ENCODE measurements at places on chromosomes 5 and 9. TPM values are rescaled to one million over a fixed set of nuclear protein-coding genes. Genes with fewer than 3 reads are reported as not detected.

DNA sequence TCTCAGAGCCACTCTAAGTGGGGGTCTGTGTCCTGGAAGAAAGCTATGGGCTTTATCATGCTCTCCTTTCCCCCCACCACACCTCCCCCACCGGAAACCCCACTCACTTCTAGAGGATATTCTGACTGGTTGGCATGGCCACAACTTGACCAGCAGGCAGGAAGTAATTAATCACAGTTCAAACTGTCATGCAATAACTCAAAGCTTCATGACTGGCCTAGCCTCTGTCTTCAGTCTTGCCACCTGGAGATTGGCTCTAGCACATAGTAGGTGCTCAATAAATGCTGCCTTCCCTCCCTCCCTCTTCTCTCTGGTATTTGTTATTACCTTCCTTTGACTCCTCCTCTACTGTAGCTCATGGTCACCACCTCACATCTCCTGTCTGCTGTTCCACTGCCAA, 124.7 kb downstream of the GABBR2 start:
- DNase-seq = no peak

DNA sequence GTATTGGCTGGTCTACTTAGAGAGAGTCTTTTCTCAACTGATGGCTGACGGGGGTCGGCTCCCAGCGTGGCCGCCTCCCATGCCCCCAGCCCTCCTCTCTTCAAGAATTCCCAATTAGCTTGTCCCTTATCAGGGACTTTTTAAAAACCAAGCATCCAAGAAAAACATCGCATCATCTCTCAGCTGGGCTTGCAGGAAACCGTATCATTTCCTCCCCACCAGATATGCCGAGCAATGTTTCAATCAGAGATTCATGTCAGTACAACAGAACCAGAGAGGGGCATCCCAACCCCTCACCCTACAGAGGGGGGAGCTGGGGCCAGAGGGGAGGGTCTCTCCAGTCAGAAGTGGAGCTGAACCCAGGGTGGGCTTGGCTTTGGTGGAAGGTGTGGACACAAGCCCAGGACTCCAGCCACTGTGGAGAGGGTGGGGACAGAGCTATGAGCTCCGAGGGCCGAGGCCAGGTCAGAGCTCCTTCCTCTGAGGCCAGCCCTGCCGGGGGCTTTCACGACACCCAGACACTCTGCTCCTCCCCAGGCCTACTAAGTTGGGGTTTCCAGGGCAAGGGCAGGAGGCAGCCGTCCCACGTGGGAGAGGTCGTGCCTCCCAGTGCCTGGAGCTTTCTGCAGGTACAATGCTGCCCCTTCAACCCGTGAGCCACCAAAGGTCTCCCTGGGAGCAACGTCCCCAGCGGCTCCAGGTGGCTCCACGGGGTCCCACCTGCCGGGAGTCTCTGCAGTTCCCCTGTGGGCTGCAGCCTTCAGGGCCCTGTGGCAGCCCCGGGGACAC, 39.0 kb upstream of the TMEM250 start:
- DNase-seq = no peak

GRCh38 chr5:172442592-172442991, 11.7 kb downstream of the SH3PXD2B start:
- DNase-seq = no peak

- peak; percentile 76 for DNase-seq
Measured at GRCh38 chr5:139667730-139668063, 19.5 kb downstream of the CXXC5 start.

- no peak for DNase-seq
Measured at GRCh38 chr5:161481922-161482321, 64.6 kb downstream of the GABRB2 start.

DNA sequence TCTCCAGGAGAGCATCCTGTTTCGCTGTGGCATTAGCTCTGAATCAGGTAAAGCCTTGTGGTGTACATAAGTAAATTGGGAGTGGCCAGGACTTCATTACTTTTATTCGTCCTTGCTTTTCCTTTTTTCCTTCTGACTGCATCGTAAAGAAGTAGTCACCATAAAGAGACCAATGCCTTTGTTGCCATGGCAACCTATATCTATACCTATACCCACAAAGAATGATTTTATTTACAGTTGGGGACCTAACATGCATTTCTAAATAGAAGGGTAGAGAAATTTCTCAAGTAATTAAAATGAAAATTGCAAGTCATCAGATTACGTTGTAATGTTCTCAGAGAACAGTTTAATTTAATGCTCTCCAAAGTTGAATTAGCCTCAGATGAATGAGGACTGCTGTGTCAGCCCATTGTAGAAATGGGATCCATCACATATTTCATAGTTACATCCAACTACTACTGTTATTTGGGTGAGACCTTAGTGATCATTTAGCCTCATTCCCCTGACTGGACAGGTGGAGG, 18.6 kb downstream of the PTCD2 start:
- DNase-seq = no peak

- DNase-seq = no peak
Measured at GRCh38 chr9:112970939-112971338, 41.1 kb downstream of the ZNF883 start.

GRCh38 chr9:93929231-93929630, 25.9 kb downstream of the BARX1 start:
- DNase-seq = no peak

DNA sequence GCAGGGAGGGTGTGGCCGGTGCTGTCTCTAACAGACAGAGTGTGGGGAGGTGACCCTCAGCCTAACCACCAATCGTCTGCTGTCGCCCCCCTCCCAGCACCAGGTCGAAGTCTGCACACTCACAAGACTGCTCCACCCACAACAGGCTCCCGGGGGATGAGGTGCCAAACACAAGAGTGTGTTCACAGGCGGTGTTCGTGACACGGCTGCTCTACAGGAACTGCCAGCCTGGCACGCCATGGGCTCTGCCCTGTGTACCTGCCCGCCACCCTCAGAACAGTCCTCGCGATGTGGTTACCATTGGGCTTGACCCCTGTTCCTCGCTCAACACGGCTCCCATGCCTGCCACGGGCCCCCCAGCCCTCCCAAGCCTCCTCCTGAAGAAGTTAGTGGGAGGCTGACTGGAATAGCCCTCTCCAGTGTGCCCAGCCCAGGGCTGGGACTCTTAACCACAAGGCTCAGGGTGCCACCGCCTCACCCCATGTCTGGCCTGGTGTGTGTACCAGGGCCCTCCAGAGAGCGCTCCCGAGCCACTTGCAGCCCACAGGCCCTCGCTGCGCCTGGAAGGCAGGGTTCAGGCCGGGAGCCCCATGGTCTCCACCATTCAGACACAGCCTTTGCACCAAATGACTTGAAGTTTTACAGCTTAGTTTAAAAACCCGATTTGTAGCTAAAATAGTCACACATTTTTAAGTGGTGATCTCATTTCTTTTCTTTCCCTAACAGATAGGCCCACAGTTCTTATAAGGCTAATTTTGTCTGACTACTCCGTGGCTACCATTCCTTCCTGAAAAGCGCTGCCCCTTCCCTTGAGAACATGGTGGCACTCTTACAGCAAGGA, 102.5 kb downstream of the CAMSAP1 start:
- no peak for DNase-seq

- no peak for DNase-seq
Measured at GRCh38 chr5:136128481-136128880, 4.2 kb upstream of the SMAD5 start.

DNA sequence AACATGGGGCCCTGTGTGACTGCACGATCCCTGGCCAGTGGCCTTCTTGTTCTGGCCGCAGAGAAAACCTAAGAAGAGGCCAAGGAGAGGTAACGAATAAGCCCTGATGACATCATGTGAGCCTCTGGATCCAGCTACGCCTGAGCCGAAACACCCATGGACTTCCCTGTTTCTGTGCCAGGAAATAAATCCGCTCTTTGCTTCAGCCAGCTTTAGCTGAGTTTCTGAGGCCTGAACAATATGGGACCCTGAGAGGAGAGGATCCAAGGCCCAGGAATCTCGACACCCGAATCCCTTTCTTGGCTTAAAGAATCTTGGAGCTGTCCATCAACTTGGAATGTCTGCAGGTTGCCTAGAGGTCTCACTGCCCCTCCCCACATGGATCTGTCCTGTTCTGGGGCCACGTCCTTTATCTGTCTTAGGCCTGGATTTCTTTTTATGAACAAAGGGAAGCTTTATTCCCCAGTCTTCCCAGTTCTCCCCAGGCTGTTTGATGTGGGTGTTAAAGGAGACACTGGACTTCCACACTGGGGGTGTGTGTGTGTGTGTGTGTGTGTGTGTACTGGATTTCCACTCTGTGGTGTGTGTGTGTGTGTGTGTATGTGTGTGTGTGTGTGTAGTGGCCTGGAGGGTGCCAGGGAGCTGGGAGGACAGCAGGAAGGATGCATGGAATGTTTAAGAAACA, 13.7 kb downstream of the IER5L start:
- DNase-seq = no peak

- DNase-seq = peak; percentile 70
Measured at GRCh38 chr9:111896942-111897600, 457 bp downstream of the UGCG start.

DNA sequence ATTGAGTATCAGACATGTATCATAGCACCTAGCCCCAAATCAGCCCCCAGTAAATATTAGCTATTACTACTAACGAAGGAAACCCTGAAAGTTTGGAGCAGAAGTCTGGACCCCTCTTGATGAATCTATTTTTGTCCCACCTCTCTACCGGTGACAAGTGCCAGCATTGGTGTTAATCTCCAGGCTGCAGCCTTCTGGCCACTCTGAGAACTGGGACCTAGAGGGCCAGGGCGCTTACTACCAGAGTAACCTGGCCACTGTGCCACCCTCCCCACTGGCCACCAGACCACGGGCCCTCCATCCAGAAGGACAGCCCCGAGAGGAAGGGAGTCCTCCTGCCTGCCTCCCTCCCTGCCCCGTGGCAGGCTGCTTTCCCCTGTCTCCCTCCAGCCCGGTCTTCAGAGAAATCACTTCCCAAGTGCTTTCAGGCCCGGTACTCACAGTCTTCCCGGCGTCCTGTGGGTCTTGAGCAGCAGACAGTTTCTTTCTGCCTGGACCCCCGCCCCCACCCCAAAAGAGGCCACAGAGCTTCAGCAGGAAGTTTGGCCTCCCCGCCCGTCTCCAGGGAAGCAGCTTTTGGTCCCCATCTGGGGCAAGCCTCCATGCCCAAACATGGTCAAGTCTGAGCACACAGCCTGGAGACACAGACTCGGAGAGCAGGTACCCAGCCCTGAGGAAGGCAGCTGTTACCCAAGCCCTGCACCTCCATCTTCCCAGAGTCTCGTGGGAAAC, at the start of gene KCNMB1:
Gene KCNMB1, minus strand, starts transcription at position 550 of the 732 bp plus-strand sequence. CDS start 3,920 bp downstream, outside the sequence.
- DNase-seq = peak; percentile 43

DNA sequence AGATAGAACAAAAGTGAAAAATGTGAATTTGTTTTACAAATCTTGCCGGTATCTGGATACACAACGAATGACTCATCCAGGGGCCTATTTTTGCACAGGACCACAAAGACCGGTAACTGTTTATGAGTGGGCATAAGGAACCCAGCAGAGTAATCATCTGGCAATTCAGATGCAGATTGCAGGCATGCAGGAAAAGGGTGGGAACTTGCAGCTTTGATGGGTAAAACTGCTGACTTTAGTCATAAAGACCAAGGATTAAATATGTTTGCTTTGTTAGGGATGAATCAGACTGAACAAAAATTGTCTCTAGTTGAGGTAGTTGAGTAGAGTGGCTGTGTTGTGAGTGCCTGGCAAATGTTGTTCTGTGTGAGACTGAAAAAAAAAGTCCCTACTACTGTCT, 309.6 kb upstream of the CCNH start:
- peak; percentile 24 for DNase-seq

DNA sequence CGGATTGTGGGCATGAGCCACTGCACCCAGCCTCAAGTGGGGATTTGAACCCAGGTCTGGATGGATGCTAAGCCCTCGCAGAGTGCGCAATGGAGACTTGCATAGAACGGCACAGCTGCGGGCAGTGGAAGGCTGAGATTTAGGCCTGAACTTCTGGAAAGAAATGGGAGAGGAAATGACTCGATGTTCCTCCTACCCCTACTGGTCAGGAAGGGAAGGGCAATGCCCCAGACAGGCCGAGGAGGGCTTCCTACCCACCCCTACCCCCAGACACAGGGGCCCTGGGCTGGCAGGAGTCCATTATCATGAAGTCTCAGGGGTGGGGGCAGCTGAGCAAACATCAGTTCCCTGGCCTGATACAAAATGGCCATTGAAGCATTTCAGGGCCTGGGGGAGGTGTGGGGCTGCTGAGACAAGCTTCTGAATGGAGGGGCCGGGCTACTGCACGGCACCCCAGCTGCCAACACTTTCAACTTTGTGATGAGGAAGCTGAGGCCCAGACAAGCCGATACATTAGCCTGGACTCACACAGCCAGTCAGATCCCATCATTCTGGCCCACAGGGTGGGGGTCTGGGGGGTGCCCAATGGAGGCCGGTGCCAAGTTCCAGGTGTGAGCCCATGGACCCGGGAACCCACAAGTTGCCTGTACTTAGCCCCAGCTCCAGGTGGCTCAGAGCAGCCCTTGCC, 13.5 kb upstream of the WDR38 start:
- peak; percentile 69 for DNase-seq

The ARHGEF39 gene
- total RNA-seq = 2.9 TPM

The CAAP1 gene
- total RNA-seq = 46.1 TPM

The INSL6 gene
- not detected for total RNA-seq

The LCN15 gene
- not detected for total RNA-seq

The MELK gene
- total RNA-seq = 102 TPM

The LECT2 gene
- not detected for total RNA-seq

The GZMA gene
- total RNA-seq = 1.8 TPM

The FCN1 gene
- total RNA-seq = not detected
